NCI-H2171 treated with DMSO at 0.1 percent for 48 hours (cell line): ENCODE measurements at places on chromosomes 3 and 15.

DNA sequence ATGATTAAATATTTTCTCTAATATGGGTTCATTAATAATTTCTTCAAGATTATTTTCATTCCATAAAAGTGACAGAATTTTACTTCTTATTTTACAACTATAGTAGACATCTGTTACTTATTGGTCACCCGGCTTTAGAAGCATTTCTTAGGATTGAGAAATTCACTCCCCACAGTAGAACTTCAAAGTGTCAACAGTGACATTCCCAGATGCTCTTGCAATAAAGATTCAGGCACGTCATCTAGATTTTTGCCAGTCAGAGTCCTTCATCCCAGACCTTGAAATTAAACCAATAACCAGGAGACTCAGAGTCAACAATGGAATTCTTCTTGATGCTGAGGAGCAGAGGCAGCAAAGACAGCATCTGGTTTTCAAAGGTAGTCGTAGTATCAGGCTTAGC lies 190.8 kb downstream of the VGLL3 start:
- DNase-seq, result no peak

- no peak for DNase-seq
These were observed 46.4 kb downstream of the TMEM44 start for GRCh38 chr3:194586836-194587235.

DNA sequence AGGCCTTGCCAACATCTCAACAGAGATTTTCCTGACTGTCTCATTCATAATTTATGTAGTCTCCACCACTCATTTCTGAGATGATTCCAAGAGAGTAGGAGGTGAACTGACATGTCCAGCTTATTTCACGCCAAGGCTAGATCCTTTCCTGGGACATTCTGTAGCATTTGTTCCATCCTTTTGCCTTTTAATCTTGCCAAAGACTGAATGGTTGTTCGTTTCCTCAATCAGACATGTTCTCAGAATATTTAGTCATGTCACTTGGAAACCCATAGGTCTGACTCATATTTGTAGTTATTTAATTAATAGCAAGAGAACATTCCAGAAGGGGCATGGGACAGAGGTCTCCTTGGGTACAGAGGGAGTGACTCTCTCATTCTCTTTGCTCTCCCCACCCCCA lies 80.9 kb downstream of the DHX36 start:
- no peak for DNase-seq

- DNase-seq, result peak; percentile 1
These were observed 54.0 kb downstream of the TAFA4 start for GRCh38 chr3:68878322-68878721.

- no peak for DNase-seq
These were observed 25.5 kb downstream of the KCNAB1 start for GRCh38 chr3:156145866-156146265.
